ENCODE measurements at places on chromosomes 4 and X.

GRCh38 chrX:56826020-56826419 lies 97.0 kb downstream of the NBDY start:
- no peak for DNase-seq

GRCh38 chr4:4200624-4201023 lies 26.1 kb downstream of the OTOP1 start:
- no peak for DNase-seq

GRCh38 chr4:43423276-43423675 lies 530.8 kb downstream of the GRXCR1 start:
- DNase-seq, result no peak

DNA sequence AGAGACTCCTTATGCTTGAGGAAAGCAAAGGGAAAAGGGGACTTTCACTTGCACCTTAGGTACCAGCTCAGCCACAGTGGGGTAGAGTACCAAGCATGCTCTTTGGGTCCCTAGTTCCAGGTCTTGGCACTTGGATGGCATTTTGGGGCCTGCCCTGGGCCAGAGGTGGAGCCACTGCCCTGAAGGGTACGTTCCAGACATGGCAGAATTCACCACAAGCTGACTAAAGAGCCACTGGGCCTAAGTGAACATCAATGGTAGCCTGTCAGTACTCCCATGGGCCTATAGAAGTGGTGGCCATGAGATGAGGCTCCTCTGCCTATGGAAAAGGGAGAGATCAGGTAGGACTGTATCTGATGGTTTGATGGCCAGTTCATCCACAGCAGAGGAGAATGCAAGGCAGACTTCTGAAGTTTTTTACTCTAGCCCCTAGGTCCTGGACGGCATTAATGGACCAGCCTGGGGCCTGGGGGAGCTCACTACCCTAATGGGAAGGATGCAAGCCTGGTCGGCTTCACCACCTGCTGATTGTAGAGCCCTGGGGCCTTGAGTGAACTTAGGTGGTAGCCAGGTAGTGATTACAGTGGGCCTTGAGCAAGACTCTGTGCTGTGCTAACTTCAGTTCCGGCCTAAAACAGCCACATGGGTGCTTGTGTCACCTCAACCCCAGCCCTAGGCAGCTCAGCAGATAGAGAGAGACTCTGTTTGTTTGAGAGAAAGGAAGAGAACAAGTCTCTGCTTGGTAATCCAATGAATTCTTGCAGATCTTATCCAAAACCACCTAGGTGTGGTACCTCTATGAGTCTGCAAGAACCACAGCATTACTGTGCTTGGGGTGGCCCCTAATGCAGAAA lies 19.8 kb upstream of the HSFX4 start:
- no peak for DNase-seq

GRCh38 chr4:125387770-125388169 lies 73.0 kb downstream of the FAT4 start:
- DNase-seq, result no peak

DNA sequence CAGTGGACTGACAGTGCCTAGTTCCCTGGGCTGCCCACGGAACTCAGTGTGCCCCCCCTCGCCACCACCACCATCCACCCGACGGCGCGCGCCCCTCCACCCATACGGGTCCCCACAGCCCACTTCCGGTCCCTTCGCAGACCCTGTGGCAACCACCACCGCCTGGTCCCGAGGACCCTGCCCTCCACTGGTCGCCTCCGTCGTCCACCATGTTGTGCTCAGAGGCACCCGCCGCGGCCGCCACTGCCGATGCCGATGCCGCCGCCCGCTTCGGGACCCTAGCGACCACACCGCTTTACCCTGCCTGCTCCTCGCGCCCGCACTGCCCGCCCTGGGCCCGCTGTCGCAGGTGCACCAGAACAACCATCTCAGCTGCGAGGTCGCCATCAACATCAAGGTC lies 66.5 kb upstream of the LANCL3 start:
- DNase-seq, result no peak

DNA sequence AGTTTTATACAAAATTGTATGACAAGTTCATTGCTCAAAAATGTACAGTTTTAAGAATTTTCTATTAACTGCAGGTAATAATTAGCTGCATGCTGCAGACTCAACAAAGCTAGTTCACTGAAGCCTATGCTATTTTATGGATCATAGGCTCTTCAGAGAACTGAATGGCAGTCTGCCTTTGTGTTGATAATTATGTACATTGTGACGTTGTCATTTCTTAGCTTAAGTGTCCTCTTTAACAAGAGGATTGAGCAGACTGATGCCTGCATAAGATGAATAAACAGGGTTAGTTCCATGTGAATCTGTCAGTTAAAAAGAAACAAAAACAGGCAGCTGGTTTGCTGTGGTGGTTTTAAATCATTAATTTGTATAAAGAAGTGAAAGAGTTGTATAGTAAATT lies 131.0 kb downstream of the TET2 start:
- DNase-seq, result no peak
